Activated effector memory CD4-positive, alpha-beta T cell treated with Interleukin-2 at 50 U/mL for 16 hours (primary cell): ENCODE measurements at places on chromosomes 7 and 10.

GRCh38 chr10:47367646-47368045 lies 16.4 kb downstream of the ZNF488 start:
- DNase-seq = no peak

- no peak for DNase-seq
Measured at GRCh38 chr7:105336009-105336408, 52.7 kb downstream of the SRPK2 start.

DNA sequence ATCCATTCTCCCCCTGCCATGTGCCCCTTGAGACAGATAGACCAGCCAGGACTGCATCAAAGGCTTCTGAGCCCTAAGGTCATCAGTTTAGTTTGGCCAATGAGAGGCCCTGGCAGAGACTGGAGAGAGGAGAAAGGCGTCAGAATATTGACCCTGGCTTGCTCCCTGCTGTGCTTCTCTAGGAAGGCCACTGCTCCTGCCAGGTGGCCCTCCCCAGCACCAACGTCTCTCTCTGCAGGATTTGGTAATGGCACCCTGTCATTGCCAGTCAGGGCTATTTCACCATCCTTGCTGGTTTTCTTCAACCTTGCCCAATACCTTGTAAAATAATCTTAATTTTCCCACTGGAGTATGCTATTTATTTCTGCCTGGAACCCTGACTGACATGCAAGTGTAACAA lies 38.8 kb upstream of the ZRANB1 start:
- DNase-seq = no peak

DNA sequence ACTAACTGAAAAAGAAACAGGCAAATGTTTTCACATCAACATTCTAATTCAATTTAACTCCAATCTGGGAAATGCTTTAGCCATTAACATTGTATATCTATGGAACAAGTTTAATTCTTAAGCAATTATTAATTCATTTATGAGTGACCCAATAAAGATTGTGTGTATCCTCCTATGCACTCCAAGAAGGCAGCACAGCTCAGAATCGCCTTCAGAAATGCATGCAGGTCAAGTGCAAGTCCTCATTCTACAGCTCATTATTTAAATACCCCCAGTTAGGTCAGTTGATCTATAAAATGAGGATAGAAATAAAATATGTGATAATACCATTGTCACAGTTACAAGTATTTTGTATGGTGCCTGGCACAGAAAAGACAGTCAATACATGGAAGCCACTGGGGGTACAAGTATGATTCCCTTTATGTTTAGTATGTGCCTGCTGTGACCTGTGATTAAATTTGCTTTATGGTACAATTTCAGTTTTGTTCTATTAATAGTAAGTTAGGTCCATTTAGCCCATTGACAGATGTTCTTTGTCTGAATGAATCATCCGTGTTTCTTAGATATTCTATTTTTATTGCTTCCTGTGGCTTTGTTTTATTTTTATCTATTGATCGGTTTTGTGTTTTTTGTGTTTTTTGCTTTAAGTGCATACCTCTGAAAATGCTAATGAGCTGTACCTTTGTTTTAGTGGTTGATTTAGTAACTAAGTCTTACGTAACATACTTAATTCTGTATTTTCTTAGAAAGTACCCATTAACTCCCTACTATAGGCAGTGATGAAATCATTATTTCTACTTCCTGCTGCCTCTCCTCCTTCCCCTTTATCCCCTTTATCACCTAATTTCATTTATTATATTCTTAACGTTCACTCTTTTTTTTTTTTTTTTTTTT lies 42.8 kb downstream of the CPXM2 start:
- no peak for DNase-seq

- no peak for DNase-seq
Measured at GRCh38 chr7:33196221-33196620, 66.9 kb downstream of the BBS9 start.

GRCh38 chr7:48170506-48170905 lies 752 bp upstream of the ABCA13 start:
- DNase-seq = no peak

DNA sequence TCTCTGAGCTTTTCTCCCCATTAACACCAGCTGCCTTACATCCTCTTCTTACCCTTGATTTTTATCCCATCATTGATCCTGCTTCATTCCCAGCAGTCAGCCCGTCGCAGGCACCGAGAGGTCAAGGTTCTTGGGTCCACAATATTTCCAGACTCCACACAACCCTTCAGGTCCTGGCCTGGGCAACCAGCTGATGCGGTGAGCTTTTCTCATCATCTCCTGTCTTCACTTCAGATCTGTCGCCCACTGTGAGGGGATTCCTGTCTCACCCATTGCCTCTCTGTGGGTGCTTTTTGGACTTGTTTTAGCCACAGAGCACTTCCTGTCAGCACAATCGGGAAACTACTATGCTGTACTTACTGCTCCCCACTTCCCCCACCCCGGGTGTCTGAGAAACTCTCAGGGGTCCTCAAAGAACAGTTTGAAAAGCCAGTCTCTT lies 8.4 kb upstream of the PVRIG start:
- DNase-seq = no peak
